ENCODE measurements at places on chromosomes 16 and 17. TPM values are rescaled to one million over a fixed set of nuclear protein-coding genes. Genes with fewer than 3 reads are reported as not detected.

The PRDM7 gene
- not detected for total RNA-seq

The TMEM238L gene
- not detected for total RNA-seq

The HCRT gene
- not detected for total RNA-seq

The SP2 gene
- total RNA-seq = 3.9 TPM

The USP10 gene
- 50.4 TPM for total RNA-seq

The CRHR1 gene
- total RNA-seq = not detected

The ATP5PD gene
- total RNA-seq = 374 TPM

The C16orf92 gene
- total RNA-seq = not detected

The ZNF263 gene
- total RNA-seq = 52.2 TPM

The LGALS9B gene
- not detected for total RNA-seq

The ADGRG3 gene
- total RNA-seq = not detected

The HSF5 gene
- not detected for total RNA-seq

The CYGB gene
- total RNA-seq = 0.62 TPM

The C16orf95 gene
- total RNA-seq = 3.3 TPM

The KRTAP3-3 gene
- not detected for total RNA-seq

The FDXR gene
- 28.1 TPM for total RNA-seq

The ZNF423 gene
- not detected for total RNA-seq

The CHRNE gene
- total RNA-seq = not detected

The SLC13A2 gene
- total RNA-seq = not detected

The CAPNS2 gene
- 0.26 TPM for total RNA-seq

The TMIGD1 gene
- total RNA-seq = not detected

The IGF2BP1 gene
- 1.3 TPM for total RNA-seq

The SPATA22 gene
- total RNA-seq = not detected

The TOX3 gene
- not detected for total RNA-seq

The TBC1D3K gene
- not detected for total RNA-seq

The ACE gene
- 8.7 TPM for total RNA-seq

The OR3A3 gene
- not detected for total RNA-seq

The PGAP3 gene
- 10.3 TPM for total RNA-seq

All from PC-3 (cell line).